AG10803 (cell line): ENCODE measurements at places on chromosomes 1 and 21.

- no peak for DNase-seq
Observed at GRCh38 chr1:203306965-203307541, 1.7 kb downstream of the BTG2 start.

DNA sequence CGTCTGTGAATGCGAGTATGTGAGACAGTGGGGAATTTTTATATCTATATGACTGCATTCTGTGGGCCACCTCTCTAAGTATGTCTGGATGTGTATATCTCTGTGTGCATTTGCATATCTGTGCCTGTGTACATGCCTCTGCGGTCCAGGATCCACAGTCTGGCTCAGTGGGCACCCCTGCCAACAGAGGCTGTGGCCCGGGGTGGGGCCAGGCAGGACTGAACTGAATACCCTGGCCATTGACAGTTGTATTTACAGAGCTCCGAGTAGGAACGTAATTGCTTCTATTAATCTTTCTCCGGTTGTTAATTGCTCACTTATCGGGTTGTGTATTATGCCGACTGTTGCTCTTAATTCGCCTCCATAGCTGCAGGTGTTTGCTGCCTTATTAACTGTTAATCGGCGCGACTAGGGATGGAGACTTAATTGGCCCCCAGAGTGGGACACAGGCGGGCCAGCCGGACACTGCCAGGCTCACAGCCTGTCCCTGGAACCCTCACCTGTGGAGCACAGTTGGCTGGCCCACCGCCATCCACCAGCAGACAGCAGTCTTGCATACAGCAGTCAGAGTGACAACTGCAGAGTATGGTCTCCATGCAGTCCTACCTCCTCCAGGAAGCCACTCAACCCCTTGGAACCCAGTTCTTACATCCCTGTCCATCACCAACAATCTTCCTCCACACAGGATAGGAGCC lies 22.4 kb upstream of the ADGRB2 start:
- no peak for DNase-seq

- DNase-seq, result peak; percentile 65
Observed at GRCh38 chr1:21077085-21077484, 99.6 kb downstream of the EIF4G3 start.

GRCh38 chr1:206467915-206468314 lies 2.4 kb upstream of the IKBKE start:
- DNase-seq, result peak; percentile 77

DNA sequence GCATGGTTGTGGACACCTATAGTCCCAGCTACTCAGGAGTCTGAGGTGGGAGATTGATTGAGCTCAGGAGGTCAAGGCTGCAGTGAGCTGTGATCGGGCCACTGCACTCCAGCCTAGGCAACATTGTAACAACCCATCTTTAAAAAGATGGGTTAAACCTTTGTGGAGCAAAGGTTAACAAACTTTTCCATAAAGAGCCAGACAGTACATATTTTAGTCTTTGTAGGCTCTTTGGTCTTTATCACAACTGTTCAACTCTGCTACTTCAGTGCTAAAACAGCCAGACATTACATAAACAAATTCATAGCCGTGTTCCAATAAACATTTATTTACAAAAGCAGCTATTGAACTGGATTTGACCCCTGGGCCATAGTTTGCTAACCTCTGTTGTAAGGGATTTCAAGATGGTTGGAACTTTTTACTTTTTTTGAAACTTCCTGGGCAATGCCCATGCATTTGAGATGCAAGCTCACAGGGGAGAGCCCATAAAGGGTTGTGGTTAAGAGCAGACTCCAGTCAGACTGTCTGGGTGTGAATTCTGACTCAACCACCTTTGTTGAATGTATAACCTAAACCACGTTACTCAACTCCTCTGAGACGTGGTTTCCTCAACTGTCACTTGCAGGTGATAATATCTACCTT lies 10.8 kb downstream of the INAVA start:
- DNase-seq, result no peak

GRCh38 chr1:200628223-200628881 lies 7.8 kb upstream of the KIF14 start:
- no peak for DNase-seq

DNA sequence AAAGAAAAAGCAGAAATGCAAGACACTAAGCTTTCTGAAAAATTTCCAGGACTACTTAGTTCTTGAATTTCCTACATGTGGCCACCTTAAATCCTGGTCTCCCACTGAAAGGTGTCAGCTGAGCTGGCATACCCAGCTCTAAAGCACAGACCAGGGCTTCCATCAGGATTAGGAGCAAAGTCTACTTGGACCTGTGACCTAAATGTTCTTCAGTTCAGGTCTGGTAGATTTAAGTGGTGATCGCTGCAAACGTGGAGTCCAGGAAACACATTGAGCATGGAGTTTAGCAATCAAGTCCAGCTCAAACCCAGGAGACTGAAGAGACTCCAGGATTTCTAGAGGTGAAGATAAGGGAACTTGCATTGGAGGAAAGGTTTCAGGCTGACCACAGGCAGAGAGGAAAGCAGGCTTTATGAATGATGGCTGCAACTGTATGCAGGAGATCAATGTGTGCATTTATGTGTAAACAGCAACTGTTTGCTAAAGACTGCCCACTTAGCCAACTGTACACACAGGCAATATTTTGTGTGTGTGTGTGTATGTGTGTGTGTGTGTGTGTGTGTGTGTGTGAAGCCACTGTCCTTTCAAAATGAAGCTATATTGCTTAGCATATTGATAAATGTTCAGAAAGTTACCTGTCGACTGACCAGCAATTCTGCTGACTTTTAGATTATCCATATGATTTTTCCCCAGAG lies 75.2 kb downstream of the LMX1A start:
- no peak for DNase-seq

- DNase-seq, result no peak
Observed at GRCh38 chr1:32755810-32756159, 53.2 kb upstream of the SYNC start.

DNA sequence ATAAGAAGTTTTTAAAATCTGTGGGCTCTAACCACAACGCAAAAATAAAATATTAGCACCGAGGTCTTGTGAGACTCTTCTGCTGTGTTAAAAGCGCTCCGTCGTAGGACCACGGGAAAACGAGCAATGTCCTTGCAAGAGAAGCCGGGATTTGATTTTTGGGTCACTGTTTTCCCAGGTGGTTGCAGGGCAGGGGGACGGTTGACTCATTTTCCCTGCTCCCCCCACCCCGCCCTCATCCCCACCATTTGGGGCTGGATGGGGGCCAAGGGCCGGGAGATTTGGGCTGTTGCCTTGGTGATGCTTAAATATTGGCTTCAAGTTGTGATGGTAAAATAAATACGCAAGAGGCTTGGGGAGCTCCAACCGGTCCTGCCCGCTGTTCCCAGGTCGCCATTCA lies 67.6 kb upstream of the SLC25A33 start:
- DNase-seq, result no peak

DNA sequence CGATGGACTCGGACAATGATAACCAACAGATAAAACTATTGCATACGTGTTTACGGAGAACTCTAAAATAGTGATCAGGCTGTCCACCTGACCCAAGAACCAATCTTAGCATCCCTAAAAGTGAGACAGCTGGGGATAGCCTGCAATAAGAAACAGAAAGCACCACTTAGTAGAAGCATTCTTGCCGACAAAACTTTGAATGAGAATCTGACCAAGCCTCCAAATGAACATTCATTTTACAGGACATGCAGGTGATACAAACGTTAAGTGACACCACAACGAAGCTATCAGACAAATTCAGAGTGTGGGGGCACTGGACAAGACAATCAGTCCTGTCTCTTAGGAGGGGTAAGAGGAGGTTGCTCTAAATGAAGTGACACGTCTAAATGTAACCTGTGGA lies 1.2 kb downstream of the PSMG1 start:
- DNase-seq, result no peak

DNA sequence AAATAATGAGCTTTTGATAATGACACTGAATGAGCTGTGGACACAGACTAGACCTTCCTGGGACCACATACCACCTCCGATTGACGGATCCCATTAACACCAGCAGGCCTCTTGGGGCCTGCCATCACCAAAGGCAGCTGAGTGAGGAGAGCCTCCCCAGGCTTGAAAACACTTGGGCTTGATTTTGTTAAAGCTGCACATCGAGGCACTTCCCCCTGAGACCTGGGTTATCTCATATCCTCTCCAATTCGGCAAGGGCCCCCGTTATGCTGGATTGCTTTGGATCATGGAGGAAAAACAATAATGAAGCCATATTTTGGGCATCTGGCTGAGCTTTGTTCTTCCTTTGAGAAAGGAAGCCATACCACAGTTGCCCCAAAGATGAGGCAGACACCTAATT lies 143.0 kb downstream of the AJAP1 start:
- DNase-seq, result no peak

- DNase-seq, result no peak
Observed at GRCh38 chr1:21674957-21675356, 5.8 kb upstream of the RAP1GAP start.

- DNase-seq, result no peak
Observed at GRCh38 chr1:21174230-21174629, 2.5 kb downstream of the EIF4G3 start.

DNA sequence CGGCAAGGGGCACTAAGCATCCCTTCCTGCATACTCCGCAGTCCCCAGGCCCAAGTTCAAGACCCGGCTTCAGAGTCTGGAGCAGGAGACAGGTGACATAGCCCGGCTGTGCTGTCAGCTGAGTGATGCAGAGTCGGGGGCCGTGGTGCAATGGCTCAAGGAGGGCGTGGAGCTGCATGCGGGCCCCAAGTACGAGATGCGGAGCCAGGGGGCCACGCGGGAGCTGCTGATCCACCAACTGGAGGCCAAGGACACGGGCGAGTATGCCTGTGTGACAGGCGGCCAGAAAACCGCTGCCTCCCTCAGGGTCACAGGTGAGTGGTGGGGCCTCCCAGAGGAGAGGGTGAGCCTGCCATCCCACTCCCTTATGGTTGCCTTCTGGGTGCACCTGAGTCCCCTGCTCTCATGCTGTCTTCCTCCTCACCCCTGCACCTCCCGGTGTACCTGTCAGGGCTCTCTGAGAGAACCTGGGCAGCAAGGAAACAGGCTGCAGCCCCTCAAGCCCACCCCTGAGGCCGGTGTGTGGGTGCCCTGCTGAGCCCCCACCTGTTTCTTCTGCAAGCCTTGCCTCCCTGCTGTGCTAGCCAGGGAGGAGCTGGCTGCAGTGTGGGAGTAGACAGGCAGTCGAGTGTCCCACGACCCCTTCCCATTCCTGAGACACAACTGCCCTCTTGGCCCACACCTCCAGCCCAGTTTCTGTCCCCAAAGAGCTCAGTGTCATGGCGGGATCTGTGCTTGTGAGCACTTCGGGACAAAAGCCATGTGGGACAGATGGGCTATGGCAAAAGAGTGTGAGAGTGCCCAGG lies 99.2 kb downstream of the TRIM11 start:
- DNase-seq, result no peak

DNA sequence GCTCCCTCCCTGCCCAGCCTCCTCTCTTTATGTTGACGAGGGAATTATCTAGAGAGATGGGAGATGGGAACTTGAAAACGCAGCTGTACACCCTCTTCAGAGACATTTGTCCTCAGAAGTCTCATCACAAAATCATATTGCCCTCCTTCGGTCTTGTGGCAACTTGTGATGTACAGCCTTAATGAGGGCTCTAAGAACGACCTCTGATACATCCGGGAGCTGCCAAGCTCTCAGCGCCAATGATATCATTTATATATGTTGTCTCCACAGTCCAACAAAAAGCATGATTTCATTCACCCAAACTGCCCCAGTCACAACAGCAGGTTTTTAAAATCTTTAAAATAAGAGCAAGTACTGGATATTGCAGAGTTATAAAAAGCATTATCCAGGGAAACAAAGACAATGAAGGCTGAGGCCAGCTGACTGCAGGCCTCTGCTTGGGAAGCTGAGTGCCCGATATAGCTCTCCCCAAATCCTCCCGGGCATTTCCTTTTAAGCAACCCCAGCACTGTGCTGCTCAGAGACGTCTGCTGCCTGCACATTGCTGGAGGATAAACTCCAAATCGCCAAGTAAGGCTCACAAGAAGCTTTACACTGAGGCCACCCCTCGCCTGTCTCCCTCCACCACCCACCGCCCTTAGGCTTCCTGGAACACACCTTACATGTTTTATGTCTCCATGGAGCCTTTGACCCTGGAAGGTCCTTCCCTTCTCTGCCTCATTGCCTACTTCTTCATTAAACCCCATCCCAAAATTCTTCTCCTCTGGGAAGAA lies 236.1 kb downstream of the C1orf94 start:
- no peak for DNase-seq

DNA sequence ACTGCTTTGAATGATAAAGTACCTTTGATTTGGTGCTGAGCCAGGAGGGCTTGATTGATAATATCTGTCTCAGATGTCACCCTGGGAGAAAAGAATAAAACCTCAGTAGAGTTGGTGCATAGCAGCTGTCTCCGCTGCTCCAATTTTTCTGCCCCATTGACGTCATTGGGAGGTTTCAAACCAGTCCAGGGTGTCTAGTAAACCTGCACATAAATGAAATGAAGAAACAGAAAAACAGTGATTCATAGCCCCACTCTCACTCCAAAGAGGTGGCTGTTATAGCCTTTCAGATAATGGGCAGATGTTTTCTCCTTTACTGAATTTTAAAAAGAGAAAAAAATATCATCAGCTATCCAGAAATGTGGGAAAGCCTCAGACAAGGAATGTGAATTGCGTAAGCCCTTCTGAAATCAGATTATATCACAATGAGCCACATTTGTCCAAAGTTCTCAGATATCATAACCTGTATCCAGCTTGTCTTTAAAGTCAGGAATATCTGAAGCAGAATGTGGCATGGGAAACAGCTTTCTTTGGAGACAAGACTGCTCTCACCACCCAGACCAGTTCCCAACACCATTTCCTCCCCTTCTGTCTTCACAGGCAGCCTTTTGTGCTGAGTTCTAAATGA lies 351.3 kb upstream of the SGIP1 start:
- DNase-seq, result peak; percentile 80

GRCh38 chr1:86303041-86303690 lies 93.0 kb downstream of the ODF2L start:
- DNase-seq, result no peak

DNA sequence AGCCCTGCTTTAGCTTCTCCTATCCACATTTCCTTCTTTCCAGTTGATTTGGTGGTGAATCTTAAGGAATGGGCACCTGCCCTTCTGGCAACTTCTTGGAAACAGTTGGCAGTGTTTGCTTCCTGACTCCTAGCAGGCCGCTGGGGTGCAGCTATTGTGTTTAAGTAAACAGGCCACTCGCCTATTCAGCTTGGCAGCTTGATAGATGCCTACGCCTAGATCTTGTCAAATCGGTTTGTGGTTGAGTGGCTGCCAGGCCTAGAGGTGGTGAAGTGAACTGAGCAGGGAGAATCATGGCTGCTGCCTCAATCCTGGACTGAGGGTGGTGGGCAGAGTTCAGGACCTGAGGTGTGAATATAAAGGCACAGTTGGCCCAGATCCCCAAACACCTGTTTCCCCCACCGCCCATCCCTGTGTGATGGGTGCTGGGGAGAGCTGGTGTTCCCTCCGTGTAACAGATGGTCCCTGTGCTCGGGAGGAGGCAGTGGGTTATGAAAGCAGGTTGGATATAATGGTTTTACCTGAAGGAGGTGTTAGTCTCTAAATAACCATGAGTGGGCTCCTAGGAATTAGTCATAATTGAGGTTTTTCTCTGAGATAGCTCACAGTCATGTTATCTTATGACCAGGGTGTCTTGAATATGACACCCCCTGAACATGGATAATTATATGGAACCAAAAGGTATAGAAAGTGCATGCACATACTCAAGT lies 940 bp upstream of the PLA2G2C start:
- DNase-seq, result no peak

GRCh38 chr1:210239349-210240111 lies 6.9 kb downstream of the SERTAD4 start:
- peak; percentile 85 for DNase-seq

- no peak for DNase-seq
Observed at GRCh38 chr1:93574511-93574910, 107.1 kb downstream of the BCAR3 start.
